Stimulated activated naive B cell treated with anti-CD40 and anti-IgM and Interleukin-4, amounts not matched to agents 10 μg/mL and 1 μg/mL and 100 μg/mL, for 72 hours (primary cell): ENCODE measurements at places on chromosomes 1 and 21.

GRCh38 chr1:15944308-15945010, 31.4 kb downstream of the ZBTB17 start:
- H3K27me3 ChIP-seq = no peaks in the 10 kb centered on the region
- H3K27ac ChIP-seq = no peak overlapping the region
- H3K4me1 ChIP-seq = peaks cover 26% of the 10 kb centered on the region
- no peak for DNase-seq
- peaks cover 50% of the 10 kb centered on the region for H3K36me3 ChIP-seq

DNA sequence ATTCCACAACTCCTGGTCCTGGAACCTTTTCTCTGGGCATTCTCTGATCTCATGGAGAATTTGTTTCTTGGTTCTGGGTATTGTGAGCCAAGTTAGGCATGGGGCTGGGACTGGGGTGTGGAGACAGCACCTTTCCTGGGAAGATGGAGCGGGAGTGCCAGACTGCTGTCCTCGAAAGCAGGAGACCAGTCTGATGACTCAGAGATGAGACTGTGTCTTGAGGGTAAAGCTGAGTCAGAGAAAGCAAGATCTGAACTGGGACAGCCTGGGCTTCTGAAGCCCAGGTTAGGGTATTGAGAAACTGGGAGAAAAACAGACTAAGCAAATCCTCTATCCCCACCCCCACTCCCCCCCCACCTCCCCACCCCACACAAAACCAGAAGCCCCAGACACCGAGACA, 2.2 kb upstream of the KANK4 start:
- H3K27ac ChIP-seq = no peak overlapping the region
- no peaks in the 10 kb centered on the region for H3K36me3 ChIP-seq
- peaks cover 33% of the 10 kb centered on the region for H3K27me3 ChIP-seq

DNA sequence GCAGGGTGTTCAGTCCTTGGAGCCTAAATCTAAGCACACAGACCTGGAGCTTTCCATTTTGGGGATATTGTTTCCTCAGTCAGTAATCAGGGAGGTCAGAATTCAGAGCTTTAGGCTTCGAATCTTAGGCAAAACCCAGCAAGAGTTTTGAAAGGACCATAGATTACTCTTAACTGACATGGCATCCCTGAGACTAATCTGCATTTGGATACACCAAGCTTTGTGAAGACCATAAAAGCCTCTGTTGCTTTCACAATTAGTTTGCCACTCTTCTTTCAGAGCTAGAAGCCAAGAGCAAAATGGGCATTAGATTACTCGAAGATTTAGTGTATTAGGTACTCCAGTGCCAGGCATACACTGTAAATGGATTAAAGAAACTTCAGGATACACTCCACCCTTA, 131.8 kb upstream of the GREM2 start:
- H3K4me3 ChIP-seq = no peak overlapping the region
- H3K27me3 ChIP-seq = no peaks in the 10 kb centered on the region
- no peak overlapping the region for H3K27ac ChIP-seq
- no peaks in the 10 kb centered on the region for H3K4me1 ChIP-seq
- no peaks in the 10 kb centered on the region for H3K36me3 ChIP-seq
- no peak for DNase-seq

- peak overlapping the region; percentile 14 for H3K27ac ChIP-seq
- H3K27me3 ChIP-seq = peaks cover 5% of the 10 kb centered on the region
- no peaks in the 10 kb centered on the region for H3K4me1 ChIP-seq
- H3K4me3 ChIP-seq = no peak overlapping the region
- H3K36me3 ChIP-seq = no peaks in the 10 kb centered on the region
- DNase-seq = no peak
Measured at GRCh38 chr1:26010825-26011224, 10.8 kb upstream of the EXTL1 start.

DNA sequence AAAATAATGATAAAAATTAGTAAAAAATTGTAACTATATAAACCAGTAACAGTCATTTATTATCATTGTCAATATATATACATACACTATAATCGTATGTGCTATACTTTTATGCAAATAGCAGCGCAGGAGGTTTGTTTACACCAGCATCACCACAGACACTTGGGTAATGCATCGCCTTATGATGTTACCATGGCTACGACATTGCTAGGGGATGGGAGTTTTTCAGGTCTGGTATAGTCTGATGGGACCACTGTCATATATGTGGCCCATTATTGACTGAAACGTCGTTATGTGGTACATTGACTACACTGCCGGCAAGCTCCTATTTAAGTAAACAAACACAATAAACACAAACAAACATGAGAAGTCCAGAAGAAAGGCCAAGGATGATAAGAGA, 45.6 kb downstream of the KCNK1 start:
- peaks cover 9% of the 10 kb centered on the region for H3K27me3 ChIP-seq
- no peak overlapping the region for H3K27ac ChIP-seq
- no peaks in the 10 kb centered on the region for H3K4me1 ChIP-seq
- DNase-seq = no peak
- H3K36me3 ChIP-seq = no peaks in the 10 kb centered on the region

DNA sequence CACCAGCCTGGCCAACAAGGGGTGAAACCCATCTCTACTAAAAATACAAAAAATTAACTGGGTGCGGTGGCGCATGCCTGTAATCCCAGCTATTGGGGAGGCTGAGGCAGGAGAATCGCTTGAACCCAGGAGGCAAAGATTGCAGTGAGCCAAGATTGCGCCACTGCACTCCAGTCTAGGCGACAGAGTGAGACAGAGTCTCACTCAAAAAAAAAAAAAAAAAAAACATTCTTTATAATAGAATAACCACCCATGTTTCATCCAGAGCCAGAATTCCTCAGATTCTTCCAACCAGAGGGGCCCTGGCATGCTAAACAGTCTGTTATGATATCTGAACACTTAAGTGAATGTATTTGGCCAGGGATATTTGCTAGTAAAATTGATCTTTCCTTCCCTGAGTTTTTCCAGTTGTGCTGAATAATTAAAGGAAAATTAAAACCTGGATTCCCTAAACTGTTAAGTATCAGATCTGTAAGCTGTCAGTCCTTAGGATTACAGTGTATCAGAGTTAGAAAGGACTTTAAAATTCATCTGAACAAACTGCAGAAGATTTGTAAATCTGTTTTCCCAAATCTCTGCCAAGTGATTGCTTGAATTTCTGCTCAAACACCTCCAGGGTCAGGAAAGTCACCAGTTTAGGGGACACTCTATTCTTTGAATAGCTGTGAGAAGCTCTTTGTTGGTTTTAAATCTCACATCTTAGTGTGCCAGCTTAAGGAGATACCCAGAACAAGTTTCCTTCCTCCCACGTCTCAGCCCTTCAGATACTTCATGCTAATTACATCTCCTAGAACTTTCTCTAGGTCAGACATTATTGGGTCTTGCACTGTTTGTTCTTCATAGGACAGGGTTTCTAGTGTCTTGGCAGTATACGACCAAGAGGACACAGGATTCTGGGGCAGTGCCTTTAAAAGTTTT, 84.6 kb upstream of the BMP8A start:
- H3K4me1 ChIP-seq = peaks cover 49% of the 10 kb centered on the region
- no peak overlapping the region for H3K27ac ChIP-seq
- peaks cover 27% of the 10 kb centered on the region for H3K36me3 ChIP-seq
- H3K27me3 ChIP-seq = no peaks in the 10 kb centered on the region
- H3K4me3 ChIP-seq = no peak overlapping the region

- H3K27me3 ChIP-seq = no peaks in the 10 kb centered on the region
- no peak overlapping the region for H3K4me3 ChIP-seq
- no peaks in the 10 kb centered on the region for H3K36me3 ChIP-seq
Measured at GRCh38 chr21:40639616-40640194, 207.3 kb downstream of the DSCAM start.

GRCh38 chr21:24118738-24119459, 1488.4 kb downstream of the MRPL39 start:
- H3K4me1 ChIP-seq = no peaks in the 10 kb centered on the region
- peaks cover 5% of the 10 kb centered on the region for H3K27me3 ChIP-seq
- DNase-seq = no peak
- H3K36me3 ChIP-seq = no peaks in the 10 kb centered on the region
- no peak overlapping the region for H3K4me3 ChIP-seq
- no peak overlapping the region for H3K27ac ChIP-seq

DNA sequence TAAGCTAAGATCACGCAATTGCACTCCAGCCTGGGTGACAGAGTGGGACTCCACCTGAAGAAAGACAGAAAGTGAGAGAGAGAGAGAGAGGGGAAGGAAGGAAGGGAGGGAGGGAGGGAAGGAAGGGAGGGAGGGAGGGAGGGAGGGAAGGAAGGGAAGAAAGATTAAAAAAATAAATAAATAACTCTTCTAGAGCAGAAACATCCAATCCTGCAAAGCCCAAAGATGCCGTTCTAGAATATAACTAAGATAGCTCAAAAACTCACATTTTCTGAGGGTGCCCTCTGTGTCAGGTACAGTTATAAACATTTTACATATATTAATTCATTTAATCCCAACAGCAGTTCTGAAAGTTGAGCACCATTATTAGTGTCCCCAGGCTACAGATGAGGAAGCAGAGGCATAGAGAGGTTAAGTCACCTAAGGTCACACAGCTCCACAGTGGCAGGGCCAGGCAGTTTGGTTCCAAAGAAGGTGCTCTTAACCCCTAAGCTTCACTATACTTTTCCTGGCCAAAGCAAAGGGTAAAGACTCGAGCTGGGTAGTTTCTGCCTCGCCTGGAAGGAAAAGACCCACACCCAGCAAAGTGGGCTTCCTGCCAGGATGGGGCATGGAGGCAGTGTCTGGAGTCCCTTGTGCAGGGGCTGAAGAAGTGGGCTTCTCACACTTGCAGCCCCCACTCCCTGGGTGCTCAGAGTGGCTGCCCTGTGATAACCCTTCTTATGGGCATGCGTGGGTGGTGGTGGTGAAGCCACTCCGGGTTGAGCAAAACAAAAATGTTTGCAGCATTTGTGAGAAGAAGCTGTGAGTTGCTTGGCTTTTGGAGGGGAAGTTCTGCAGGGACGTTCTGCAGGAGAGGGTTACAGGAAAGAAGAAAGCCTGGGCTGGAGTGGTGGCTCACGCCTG, 7.9 kb upstream of the PIK3CD start:
- H3K27ac ChIP-seq = peak overlapping the region; percentile 75
- H3K4me1 ChIP-seq = peaks cover 40% of the 10 kb centered on the region
- H3K27me3 ChIP-seq = no peaks in the 10 kb centered on the region
- peak overlapping the region; percentile 44 for H3K4me3 ChIP-seq

DNA sequence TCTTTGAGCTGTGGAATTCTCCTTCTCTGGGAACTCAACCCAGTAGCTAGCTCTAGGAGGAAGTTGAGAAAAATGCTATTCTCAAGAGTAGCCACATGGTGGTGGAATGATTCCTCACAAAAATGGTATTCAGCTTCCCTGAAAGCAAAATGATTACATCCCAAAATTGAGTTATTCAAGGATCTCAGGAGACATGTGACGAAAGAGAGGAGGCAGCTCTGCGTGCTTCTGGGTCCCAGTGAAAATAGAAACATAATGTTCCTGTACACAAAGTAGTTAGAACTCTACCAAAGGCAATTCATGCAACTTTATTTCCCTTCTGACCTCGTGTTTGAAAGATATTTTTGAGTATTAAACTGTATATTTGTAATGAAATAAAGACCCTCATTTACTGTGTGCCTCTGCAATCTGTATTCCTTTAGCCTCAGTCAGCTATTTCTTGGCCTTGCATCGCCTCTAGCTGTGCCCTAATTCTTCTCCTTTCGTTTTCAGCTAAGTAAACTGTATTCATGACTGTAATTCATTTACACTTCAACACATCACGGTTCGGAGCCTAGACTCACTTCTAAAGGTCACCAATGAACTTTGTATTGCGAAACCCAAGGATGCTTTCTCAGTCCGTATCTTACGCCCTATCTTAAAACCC, 167.3 kb downstream of the FASLG start:
- H3K36me3 ChIP-seq = no peaks in the 10 kb centered on the region
- H3K27me3 ChIP-seq = no peaks in the 10 kb centered on the region
- DNase-seq = no peak
- H3K4me3 ChIP-seq = no peak overlapping the region
- H3K4me1 ChIP-seq = peaks cover 4% of the 10 kb centered on the region
- H3K27ac ChIP-seq = no peak overlapping the region

- no peak overlapping the region for H3K27ac ChIP-seq
- DNase-seq = no peak
- no peaks in the 10 kb centered on the region for H3K4me1 ChIP-seq
- H3K36me3 ChIP-seq = no peaks in the 10 kb centered on the region
- H3K27me3 ChIP-seq = peaks cover 32% of the 10 kb centered on the region
- no peak overlapping the region for H3K4me3 ChIP-seq
Measured at GRCh38 chr1:112312315-112312714, 83.7 kb upstream of the CTTNBP2NL start.

GRCh38 chr21:31187499-31187898, 149.2 kb upstream of the KRTAP19-8 start:
- H3K36me3 ChIP-seq = peaks cover 5% of the 10 kb centered on the region
- no peaks in the 10 kb centered on the region for H3K27me3 ChIP-seq
- H3K4me1 ChIP-seq = peaks cover 2% of the 10 kb centered on the region
- no peak for DNase-seq
- H3K4me3 ChIP-seq = no peak overlapping the region
- no peak overlapping the region for H3K27ac ChIP-seq

DNA sequence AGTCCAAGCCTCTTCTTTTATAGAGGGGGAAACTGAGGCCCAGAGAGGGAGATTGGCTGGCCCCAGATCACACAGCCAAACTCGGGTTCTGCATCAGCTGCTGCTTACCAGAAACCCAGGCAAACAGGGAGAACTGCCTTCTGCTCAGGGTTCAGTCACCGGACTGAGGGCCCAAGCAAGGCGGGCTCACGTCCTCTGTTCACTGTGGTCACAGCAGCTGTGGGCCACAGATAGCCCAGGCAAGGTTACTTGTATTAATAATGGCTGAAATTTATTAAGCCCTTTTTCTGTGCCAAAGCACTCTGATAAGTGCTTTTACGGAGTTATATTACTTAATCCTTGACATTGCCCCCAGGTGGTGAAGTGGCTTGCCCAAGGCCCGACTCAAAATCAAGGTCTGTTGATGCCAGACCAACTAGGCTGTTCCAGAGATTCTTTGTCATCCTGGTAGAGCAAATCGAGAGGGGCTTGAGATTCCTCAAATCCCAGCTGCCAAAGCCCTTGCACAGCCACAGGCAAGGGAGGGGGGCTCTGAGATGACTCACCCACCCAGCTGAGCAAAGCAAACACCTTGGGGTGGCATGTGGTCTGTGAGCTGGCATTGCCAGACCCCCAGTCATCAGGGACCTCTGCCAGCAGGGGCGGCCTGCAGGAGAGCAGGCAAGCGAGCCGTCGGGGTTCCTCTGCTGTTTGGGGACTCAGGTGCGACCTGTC, 36.5 kb downstream of the EPHB2 start:
- H3K27me3 ChIP-seq = peaks cover 14% of the 10 kb centered on the region
- H3K27ac ChIP-seq = no peak overlapping the region
- no peak overlapping the region for H3K4me3 ChIP-seq
- H3K4me1 ChIP-seq = peaks cover 6% of the 10 kb centered on the region
- no peaks in the 10 kb centered on the region for H3K36me3 ChIP-seq

- H3K36me3 ChIP-seq = no peaks in the 10 kb centered on the region
- no peak overlapping the region for H3K4me3 ChIP-seq
- no peak overlapping the region for H3K27ac ChIP-seq
- H3K4me1 ChIP-seq = no peaks in the 10 kb centered on the region
Measured at GRCh38 chr1:81007024-81007423, 793.7 kb upstream of the ADGRL2 start.

GRCh38 chr1:20534659-20535417, 17.5 kb upstream of the FAM43B start:
- no peaks in the 10 kb centered on the region for H3K4me1 ChIP-seq
- no peak overlapping the region for H3K4me3 ChIP-seq
- H3K27ac ChIP-seq = no peak overlapping the region
- peaks cover 60% of the 10 kb centered on the region for H3K27me3 ChIP-seq
- DNase-seq = no peak
- no peaks in the 10 kb centered on the region for H3K36me3 ChIP-seq

- H3K27me3 ChIP-seq = no peaks in the 10 kb centered on the region
- DNase-seq = no peak
- no peak overlapping the region for H3K4me3 ChIP-seq
- H3K27ac ChIP-seq = no peak overlapping the region
- peaks cover 3% of the 10 kb centered on the region for H3K36me3 ChIP-seq
- H3K4me1 ChIP-seq = peaks cover 2% of the 10 kb centered on the region
Measured at GRCh38 chr1:2961661-2962060, 59.6 kb upstream of the ACTRT2 start.
